Activated T-helper 1 cell treated with Interleukin-2 at 50 U/mL for 16 hours (primary cell): ENCODE measurements at places on chromosomes 7 and 10.

DNA sequence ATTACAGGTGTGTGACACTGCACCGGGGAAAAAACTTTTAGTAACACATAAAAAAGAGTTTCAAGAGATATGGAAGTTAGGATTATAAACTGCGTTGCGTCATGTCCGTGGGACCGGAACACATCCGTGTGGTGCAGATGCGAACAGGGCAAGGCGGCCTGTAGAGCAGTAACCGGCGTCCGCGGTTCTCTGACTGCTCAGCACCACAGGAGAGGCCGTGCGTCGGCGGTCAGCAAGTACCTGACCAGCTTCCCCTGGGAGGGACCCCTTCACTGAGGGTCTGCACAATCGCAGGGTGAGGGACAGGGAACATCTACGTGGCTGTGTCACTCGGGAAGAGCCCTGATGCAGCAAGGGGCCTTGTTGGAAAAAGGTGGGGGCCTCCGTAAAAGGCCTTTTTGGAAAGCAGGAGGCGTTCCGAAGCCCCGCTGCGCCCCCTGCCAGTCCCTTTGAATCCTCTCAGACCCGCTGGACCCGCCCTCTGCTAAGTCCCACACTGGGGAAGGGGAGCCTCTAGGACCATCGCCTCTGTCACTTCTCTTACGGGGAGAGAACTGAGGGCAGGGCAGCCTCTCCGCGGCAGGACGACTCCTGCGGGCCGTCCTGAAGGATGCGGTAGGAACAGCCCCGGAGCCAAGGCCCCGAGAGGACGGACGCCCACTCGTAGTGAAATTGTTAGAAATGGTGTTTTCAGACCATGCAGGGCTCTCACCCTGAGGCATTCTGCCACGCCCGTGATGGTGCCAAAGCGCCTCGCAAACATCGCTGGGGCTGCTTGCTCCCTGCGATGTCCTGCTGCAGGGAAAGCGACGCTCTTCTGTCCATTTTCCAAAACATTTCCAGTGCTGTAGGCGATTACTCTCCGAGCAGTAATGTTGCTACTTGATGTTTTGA lies 771.6 kb upstream of the COBL start:
- no peak for DNase-seq

- DNase-seq, result no peak
Measured at GRCh38 chr7:41445946-41446345, 256.9 kb downstream of the INHBA start.

GRCh38 chr7:26760501-26760900 lies 103.9 kb downstream of the SKAP2 start:
- no peak for DNase-seq

- peak; percentile 3 for DNase-seq
Measured at GRCh38 chr7:71752171-71752935, 620.4 kb downstream of the GALNT17 start.

DNA sequence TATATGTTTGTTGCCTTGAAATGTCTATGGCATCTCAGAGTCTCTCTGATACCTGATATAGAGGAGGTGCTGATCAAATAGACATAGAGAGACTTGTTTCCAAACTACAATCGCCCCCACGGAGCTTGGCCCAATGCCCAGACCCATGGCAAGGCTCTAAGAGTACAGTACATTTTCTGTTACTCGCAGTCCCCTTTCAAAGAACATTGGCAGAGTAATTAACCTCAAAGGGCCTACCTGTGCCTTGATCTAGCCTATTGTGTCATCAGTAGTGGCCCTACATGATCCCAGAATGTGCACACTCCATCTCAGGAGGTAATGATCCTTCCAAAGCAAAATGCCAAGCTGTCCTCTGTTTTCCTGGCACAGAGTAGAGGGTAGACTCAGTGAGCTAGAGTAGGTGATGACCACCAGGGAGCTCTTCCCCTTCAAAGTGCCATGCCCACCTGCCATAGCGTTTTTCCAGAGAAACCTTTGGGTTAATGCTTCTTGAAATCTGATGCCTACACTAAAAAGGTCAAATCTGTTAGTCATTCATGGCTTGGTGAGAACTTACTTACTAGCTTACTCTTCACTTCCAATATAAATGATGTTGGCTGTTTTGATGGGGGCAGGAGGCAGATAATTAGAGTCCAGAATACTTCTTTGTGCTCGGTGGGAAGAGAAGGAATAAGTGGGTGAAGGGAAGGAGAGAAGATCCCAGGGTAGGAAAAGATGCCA lies 41.2 kb upstream of the ACSL5 start:
- DNase-seq, result no peak

GRCh38 chr7:52500841-52501240 lies 534.6 kb upstream of the POM121L12 start:
- no peak for DNase-seq

DNA sequence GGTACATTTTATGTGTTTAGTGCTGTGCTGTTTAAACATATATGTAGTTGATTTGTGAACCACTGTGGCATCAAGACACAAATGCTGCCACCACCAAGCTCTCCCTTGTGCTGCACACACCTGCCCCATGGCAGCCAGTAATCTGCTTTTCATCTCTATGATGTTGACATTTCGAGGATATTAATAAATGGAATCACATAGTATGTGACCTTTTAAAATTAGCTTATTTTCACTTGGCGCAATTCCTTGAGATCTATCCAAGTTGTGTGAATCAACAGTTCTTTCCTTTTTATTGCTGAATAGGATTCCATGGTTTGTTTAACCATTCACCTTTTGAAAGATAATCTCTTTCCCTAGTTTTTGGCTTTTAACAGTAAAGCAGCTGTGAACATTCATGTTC lies 73.1 kb downstream of the BMPR1A start:
- no peak for DNase-seq

GRCh38 chr10:62021128-62021665 lies 119.7 kb downstream of the ARID5B start:
- DNase-seq, result no peak

GRCh38 chr10:110502851-110503301 lies 5.2 kb downstream of the DUSP5 start:
- DNase-seq, result no peak

DNA sequence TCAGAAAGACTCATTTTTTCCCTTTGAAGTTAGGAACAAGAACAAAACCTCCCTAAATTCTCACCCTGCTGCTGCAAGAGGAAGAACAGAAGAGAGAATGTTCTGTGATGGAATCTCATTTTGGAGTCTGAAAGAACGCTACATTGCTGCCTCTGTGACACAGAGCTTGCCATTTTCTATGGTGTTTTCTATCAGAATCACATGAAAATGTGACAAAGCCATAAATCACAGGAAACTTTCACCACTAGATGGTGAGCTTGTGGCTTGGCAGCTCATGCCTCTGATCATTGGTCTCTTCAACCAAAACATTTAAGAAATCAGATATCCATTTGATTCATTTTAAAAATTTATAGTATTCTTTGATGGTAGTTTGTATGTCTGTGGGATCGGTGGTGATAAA lies 82.9 kb downstream of the CADPS2 start:
- DNase-seq, result no peak

- no peak for DNase-seq
Measured at GRCh38 chr7:92925876-92926696, 89.7 kb upstream of the CDK6 start.

DNA sequence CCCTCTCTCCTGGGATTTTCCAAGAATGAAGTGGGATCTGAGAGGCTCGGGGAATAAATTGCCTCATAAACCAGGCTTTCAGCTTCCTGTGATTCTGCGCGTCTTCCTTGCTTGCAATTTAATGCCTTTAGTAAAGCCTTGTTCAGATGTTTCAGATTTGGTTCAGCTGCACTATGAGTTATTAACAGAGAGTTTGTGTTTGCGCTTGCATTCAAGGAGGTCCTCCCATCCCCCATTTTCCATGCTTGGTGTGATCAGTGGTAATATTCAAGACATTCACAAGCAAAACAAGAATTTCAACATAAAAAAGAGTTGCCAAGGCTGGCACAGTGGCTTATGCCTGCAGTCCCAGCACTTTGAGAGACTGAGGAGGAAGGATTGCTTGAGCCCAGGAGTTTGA lies 1068.9 kb downstream of the TYW1 start:
- no peak for DNase-seq

GRCh38 chr10:21494191-21495001 lies 31.1 kb downstream of the SKIDA1 start:
- no peak for DNase-seq
